ENCODE measurements at places on chromosomes 16 and 17.
A peak's percentile ranks its signal among the peaks of the same experiment; 100 is the strongest.

- DNase-seq = no peak
These were observed 25.1 kb downstream of the PLCG2 start for GRCh38 chr16:81804134-81804610.

- no peak for DNase-seq
These were observed 74.0 kb upstream of the SIAH1 start for GRCh38 chr16:48459167-48459566.

GRCh38 chr16:27431773-27432532, 30.0 kb downstream of the IL21R start:
- no peak for DNase-seq

GRCh38 chr16:73956587-73957494, 339.8 kb upstream of the PSMD7 start:
- no peak for DNase-seq

GRCh38 chr17:54948380-54948779, 20.1 kb downstream of the COX11 start:
- DNase-seq = no peak

- no peak for DNase-seq
These were observed 220 bp upstream of the ARHGAP44 start for GRCh38 chr17:12789075-12789480.

- DNase-seq = peak; percentile 65
These were observed 13.7 kb downstream of the SYCE1L start for GRCh38 chr16:77212741-77213541.

DNA sequence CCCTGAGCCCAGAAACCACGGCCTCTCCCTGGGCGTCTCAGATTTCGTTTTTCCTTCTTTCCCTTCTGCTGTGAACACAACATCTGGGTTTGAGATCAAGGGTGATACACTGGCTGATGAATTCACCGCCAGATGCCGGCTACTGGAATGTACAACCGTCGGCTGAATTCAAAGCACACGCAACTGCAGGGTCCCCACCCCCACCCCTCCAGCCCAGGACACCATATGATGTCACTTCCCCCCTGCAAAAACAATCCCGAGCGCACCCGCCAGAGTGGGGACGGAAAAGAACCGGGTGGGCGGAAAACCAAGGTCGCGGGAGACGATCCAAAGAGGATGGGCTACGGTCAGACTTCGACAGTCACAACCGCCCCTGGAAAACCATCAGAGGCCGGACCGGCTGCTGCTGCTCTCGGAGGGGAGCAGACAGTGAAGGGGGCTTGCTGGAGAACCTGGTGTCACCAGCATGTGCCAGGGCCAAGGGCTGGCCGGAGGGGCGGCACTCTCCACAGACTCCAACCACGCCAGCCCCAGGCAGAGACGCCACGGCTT, 23.3 kb downstream of the CEP295NL start:
- DNase-seq = peak; percentile 58

- no peak for DNase-seq
These were observed 40.5 kb upstream of the HS3ST3A1 start for GRCh38 chr17:13642188-13642587.

Measured in breast epithelium (tissue), 4 donors.